Tibial nerve (tissue), 4 donors: ENCODE measurements at places on chromosomes 3 and 15. TPM values are rescaled to one million over a fixed set of nuclear protein-coding genes. Genes with fewer than 3 reads are reported as not detected.

The RFT1 gene
- 18.6 TPM for total RNA-seq

The LMAN1L gene
- total RNA-seq: 0.42 TPM

The UQCRC1 gene
- total RNA-seq: 143 TPM

- no peak for DNase-seq
- no peak overlapping the region for H3K4me3 ChIP-seq
Observed at GRCh38 chr15:92510163-92510882, 116.6 kb downstream of the ST8SIA2 start.

GRCh38 chr3:179526989-179527391, 35.7 kb upstream of the ACTL6A start:
- H3K4me3 ChIP-seq: no peak overlapping the region
- peaks cover 5% of the 10 kb centered on the region for H3K4me1 ChIP-seq
- H3K27me3 ChIP-seq: no peaks in the 10 kb centered on the region
- peak overlapping the region; percentile 70 for H3K27ac ChIP-seq
- H3K36me3 ChIP-seq: no peaks in the 10 kb centered on the region

DNA sequence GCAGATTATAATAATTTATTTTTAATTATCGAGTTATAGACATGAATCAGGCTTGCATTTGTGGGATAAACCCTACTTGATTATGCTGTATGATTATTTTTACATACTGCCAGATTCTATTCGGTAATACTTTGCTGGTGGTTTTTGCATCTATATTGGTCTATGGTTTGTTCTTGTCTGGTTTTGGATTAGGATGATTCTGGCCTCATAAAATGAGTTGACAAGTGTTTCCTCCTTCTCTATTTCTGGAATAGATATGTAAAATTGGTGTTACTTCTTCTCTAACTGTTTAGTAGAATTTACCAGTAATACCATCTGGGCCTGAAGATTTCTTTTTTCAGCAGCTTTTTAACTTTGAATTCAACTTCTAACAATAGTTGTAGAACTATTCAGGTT, 33.0 kb upstream of the ACKR4 start:
- no peak for DNase-seq
- H3K36me3 ChIP-seq: peaks cover 30% of the 10 kb centered on the region
- no peaks in the 10 kb centered on the region for H3K4me1 ChIP-seq

DNA sequence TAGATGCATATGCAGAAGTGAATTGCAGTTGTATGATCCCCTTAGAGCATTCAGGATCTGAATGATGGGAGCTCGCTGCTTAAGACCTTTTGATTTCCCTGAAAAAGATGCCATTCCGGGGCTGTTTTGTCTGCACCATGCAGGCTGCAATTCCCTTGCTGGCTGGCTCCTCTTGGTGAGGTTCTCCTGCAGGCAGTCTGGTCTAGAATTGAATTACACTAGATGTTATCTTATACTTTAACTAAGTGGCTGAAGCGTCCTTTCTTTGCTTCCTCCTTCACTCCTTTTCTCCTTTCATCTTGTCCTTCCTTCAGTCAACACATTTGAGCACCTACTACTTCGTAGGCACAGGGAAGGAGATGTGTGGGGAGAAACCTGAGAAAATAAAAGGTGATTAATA, 18.6 kb upstream of the MYZAP start:
- no peaks in the 10 kb centered on the region for H3K27me3 ChIP-seq
- H3K4me3 ChIP-seq: no peak overlapping the region
- DNase-seq: no peak

DNA sequence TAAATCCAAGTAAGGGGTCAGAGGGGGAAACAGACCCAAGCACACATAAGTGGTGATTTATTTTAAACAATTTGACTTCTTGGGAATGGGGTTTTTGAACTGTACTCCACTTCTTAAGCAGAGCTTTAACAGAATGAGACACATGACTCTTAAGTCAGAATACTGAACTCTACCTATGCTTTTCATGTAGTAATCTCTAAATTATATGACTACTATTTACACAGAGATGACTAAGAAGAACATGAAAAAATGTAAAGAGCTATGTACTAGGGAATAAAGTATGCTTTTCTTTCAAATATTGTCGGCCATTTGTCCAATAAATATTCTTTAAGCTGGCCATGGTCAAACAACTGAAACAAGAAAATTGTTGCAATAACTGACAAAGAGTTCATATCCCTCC, 35.2 kb downstream of the TRANK1 start:
- no peaks in the 10 kb centered on the region for H3K27me3 ChIP-seq
- H3K27ac ChIP-seq: no peak overlapping the region
- no peaks in the 10 kb centered on the region for H3K36me3 ChIP-seq
- no peak for DNase-seq
- peaks cover 34% of the 10 kb centered on the region for H3K4me1 ChIP-seq
- no peak overlapping the region for H3K4me3 ChIP-seq

DNA sequence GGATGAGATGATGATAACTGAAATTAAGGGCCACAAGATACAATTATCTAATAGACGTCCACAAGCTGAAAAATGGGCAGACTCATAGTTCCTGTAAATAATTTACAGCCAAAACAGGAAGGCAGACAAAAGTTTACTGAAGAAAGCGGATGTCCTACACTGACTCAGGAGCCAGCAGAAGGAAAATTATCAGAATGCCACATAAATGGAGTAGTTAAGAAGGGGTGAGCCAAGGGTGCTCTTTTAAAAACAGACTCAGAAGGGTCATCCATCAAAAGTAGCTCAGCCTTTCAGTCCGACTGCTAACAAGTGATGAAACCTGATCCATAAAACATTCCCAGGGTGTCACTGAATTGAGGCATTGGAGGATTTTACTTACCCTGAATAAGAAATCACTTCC, 39.8 kb downstream of the TUSC7 start:
- H3K27me3 ChIP-seq: no peaks in the 10 kb centered on the region
- H3K4me1 ChIP-seq: no peaks in the 10 kb centered on the region
- DNase-seq: no peak
- no peak overlapping the region for H3K4me3 ChIP-seq
- H3K36me3 ChIP-seq: no peaks in the 10 kb centered on the region

- H3K27me3 ChIP-seq: no peaks in the 10 kb centered on the region
- peaks cover 3% of the 10 kb centered on the region for H3K4me1 ChIP-seq
- peak; percentile 37 for DNase-seq
- H3K4me3 ChIP-seq: no peak overlapping the region
Observed at GRCh38 chr15:89383365-89384175, 48.9 kb upstream of the POLG start.

- H3K27ac ChIP-seq: no peak overlapping the region
- no peaks in the 10 kb centered on the region for H3K36me3 ChIP-seq
- no peaks in the 10 kb centered on the region for H3K27me3 ChIP-seq
- no peak for DNase-seq
- H3K4me1 ChIP-seq: peaks cover 12% of the 10 kb centered on the region
Observed at GRCh38 chr3:24401090-24401810, 93.4 kb downstream of the THRB start.
